Purkinje cell (primary cell): ENCODE measurements at places on chromosomes 2 and 18. TPM values are rescaled to one million over a fixed set of nuclear protein-coding genes. Genes with fewer than 3 reads are reported as not detected.

Gene CROCC2
- not detected in 2 replicates for polyA plus RNA-seq

Gene GKN2
- polyA plus RNA-seq: not detected in 2 replicates

Gene CTLA4
- not detected in 2 replicates for polyA plus RNA-seq

Gene CFAP65
- polyA plus RNA-seq: 2.5 TPM in 1 of 2 replicates, not detected in the other

Gene CCDC141
- 2.9 and 6.1 TPM in 2 replicates for polyA plus RNA-seq
